ENCODE measurements at places on chromosomes 5 and 9.

GRCh38 chr5:150057996-150058395 lies 28.4 kb downstream of the CSF1R start:
- no peak for DNase-seq

DNA sequence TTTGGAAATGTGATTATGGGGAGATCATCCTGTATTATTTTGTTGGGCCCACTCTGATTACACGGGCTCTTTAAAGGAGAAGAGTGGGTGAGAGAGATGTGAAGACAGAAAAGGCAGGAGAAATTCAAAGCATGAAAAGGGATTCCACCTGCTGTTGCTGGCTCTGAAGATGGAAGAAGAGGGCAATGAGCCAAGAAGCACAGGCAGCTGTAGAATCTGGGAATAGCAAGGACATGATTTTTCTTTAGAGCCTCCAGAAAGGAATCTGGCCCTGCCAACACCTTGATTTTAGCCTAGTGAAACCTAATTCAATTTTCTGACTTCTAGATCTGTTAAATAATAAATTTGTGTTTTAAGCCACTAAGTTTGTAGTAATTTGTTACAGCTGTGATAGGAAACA lies 11.3 kb downstream of the C9 start:
- DNase-seq: no peak

- DNase-seq: no peak
Measured at GRCh38 chr9:131203431-131204218, 72.7 kb downstream of the FAM78A start.

DNA sequence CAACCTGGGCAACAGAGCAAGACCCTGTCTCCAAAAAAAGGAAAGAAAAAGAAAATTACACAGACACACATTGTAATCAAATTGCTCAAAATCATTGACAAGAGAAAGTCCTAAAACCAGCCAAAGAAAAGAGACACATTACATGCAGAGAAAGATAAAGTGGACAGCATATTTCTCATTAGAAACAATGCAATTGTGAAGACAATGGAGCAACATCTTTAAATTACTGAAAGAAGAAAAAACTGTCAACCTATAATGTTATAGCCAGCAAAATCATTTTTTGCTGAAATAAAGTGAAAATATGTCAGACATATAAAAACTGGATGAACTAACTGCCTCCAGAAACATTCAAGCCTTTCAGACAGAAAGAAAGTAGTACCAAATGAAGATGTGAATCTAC lies 120.6 kb downstream of the TMEM167A start:
- no peak for DNase-seq

- DNase-seq: no peak
Measured at GRCh38 chr9:105062222-105062855, 134.4 kb upstream of the ABCA1 start.

DNA sequence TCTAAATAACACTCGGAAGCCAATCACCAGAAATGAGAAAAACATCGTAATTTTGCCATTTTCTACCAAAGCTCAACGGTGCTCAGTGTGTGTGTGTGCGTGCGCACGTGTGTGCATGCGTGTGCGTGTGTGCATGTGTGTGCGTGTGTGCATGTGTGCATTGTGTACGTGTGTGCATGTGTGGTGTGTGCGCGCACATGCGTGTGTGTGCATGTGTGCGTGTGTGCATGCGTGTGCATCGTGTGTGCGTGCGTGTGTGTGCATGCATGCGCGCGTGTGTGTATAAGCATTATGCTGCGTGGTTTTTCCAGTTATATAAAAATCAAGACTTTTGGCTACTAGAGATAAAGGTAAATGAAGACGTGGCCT lies 165.0 kb downstream of the DAB2IP start:
- DNase-seq: no peak

- no peak for DNase-seq
Measured at GRCh38 chr5:172770374-172770674, 671 bp downstream of the DUSP1 start.

GRCh38 chr5:142017832-142018427 lies 5.1 kb upstream of the GNPDA1 start:
- DNase-seq: no peak

- no peak for DNase-seq
Measured at GRCh38 chr5:31867219-31867618, 228.3 kb downstream of the PDZD2 start.
